ENCODE measurements at places on chromosomes 7 and 10. TPM values are rescaled to one million over a fixed set of nuclear protein-coding genes. Genes with fewer than 3 reads are reported as not detected.

DNA sequence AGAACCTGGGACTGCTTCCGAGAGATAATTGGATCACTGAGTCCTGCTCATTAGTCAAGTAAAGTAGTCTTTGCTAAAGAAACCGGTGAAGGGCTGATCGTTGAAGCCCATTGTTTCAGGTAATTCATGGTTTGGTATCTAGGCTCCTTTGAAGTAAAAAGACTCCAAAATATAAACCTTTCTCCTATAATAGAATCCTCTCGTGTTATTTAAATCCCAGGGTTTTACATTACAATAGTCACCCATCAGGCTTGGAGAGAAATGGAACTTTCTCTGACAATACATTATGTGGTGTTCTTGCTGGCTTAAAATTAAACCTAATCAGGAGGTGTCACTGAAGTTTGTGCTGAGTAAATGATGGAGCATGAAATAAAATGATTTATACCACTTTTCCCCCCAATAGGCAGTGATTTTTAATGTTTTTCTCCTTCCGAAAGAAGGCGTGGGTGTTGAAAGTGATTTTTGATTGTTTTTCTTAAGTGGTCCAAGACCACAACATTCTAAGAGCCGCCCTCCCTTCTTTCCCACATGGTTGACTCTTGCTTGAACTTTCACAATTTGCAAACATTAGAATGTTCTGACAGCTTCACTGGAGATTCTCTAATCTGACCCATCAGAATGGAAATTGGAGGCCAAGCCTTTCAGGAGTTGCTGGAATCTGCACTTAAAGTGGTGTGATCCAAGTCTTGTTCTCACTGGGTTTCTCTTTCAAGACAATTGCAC is 44.2 kb downstream of the LRMDA start:
- DNase-seq = no peak
- H3K36me3 ChIP-seq = no peaks in the 10 kb centered on the region
- H3K4me3 ChIP-seq = no peak overlapping the region

DNA sequence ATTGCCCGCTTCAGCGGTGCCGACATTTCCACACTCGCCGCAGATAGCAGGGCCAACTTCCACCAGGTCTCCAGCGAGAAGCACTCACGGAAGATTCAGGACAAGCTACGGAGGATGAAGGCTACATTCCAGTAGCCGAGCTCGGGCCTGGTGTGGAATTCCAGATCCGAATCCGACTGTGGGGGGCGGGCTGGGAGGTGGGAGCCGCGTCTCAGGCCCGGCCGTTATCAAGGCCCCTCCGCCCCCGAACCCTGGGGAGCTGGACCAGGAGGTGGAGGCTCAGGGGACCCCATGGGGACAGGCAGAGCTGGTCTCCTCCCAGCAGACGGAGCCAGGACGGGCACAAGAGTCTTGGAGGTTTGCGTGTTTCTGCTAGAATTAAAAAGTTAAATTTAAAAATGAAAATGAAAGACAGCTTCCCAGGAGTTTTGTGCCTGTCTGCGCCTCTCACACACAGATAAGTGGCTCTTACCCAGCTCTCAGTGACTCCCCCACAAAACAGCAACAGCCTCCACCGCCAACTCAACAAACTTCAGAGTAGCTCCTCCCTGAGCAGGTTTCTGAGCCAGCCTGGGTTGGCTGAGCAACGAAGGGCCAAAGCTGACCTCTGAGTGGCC is 5.2 kb upstream of the UTF1 start:
- H3K4me3 ChIP-seq = no peak overlapping the region
- H3K36me3 ChIP-seq = no peaks in the 10 kb centered on the region
- no peak for DNase-seq
- H3K27me3 ChIP-seq = peaks cover 26% of the 10 kb centered on the region
- no peaks in the 10 kb centered on the region for H3K4me1 ChIP-seq

- no peaks in the 10 kb centered on the region for H3K27me3 ChIP-seq
- no peak for DNase-seq
- no peak overlapping the region for H3K27ac ChIP-seq
Measured at GRCh38 chr7:33558549-33559323, 346.6 kb upstream of the BMPER start.

GRCh38 chr7:28180364-28181147 is at the start of gene JAZF1:
TSS of gene JAZF1 (minus strand) at chr7:28180795.
- peaks cover 53% of the 10 kb centered on the region for H3K4me1 ChIP-seq
- H3K27ac ChIP-seq = peak within 1 kb of the TSS; percentile 79
- DNase-seq = peak; percentile 64
- no peaks in the 10 kb centered on the region for H3K36me3 ChIP-seq

DNA sequence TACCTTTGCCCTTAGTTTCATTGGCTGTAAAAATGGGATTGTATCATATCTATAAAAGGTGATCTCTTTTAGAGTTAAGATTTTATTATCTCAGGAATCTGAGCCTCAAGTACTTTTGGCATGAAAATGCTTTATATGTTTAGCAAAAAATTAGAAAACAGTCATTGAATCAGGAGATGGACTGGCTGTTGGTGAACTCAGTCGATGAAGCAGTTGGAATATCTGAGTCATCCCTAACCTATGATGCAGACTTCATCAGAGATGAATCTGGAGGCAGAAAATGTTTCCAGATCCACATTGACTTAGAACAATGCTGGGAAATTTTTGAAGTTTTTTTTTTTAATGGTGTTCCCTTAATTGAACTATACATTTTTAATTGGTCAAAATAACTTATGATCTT is 228.5 kb downstream of the SLC25A13 start:
- H3K27me3 ChIP-seq = no peaks in the 10 kb centered on the region
- H3K4me1 ChIP-seq = no peaks in the 10 kb centered on the region
- H3K36me3 ChIP-seq = no peaks in the 10 kb centered on the region
- no peak overlapping the region for H3K4me3 ChIP-seq
- peak overlapping the region; percentile 27 for H3K27ac ChIP-seq
- DNase-seq = peak; percentile 2

GRCh38 chr10:84607523-84607922 is 279.1 kb downstream of the CCSER2 start:
- no peaks in the 10 kb centered on the region for H3K27me3 ChIP-seq
- DNase-seq = no peak
- H3K27ac ChIP-seq = no peak overlapping the region

DNA sequence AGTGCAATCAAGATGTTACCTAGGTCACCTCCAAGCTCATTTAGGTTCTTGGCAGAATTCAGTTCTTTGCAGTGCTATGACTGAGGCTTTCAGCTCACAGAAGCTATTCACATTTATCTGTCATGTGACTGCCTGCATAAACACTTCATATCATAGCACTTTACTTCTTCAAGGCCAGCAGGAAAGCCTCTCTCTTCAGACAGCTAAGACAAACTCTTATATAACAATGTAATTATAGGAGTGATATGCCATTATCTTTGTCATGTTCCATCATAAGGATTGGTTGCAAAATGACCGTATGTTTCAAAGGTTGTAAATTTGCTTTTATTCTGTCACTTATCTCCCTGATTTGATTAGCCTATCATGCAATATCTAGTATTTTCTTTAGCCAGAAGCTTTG is 78.8 kb upstream of the TMEM196 start:
- H3K27me3 ChIP-seq = no peaks in the 10 kb centered on the region
- no peaks in the 10 kb centered on the region for H3K36me3 ChIP-seq
- DNase-seq = no peak
- H3K4me1 ChIP-seq = no peaks in the 10 kb centered on the region
- H3K4me3 ChIP-seq = no peak overlapping the region

DNA sequence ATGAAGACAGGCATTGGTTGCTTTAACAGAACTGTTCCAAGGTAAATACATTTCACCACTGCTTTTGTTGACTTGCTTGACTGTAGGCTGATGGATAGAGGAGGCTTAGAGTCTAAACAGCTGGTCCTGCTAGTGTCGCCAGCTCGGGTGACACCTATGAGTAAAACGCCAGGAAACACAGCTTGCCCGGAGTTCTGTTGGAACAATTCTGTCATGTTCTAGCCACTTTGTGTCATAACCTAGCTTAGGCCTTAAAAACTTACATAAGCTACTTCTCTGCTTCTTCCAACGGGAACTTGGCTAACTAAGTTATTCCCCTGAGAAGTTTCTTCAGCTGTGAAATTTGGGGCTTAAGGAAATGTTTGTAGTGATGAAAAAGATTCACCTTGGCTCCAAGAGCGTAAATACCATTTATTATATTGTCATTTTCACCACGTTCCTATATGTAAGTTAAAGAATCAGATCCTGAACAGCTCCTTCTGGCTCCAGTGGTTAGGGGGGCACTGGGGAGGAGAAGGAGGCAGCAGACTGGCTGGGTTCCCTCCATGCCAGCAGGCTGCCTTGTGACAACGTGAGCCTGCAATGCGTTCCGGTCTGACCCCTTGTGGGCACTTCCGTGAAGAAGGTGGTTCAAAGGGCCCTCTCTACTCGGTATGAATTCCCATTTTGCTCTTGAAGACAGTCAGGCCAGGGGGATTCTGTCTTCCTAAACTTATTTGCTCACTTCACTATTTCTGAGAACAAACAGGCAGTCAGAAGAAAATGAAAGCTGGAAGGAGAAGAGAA is 253.2 kb downstream of the BMPER start:
- H3K4me3 ChIP-seq = no peak overlapping the region
- no peaks in the 10 kb centered on the region for H3K27me3 ChIP-seq
- H3K27ac ChIP-seq = no peak overlapping the region
- DNase-seq = no peak

DNA sequence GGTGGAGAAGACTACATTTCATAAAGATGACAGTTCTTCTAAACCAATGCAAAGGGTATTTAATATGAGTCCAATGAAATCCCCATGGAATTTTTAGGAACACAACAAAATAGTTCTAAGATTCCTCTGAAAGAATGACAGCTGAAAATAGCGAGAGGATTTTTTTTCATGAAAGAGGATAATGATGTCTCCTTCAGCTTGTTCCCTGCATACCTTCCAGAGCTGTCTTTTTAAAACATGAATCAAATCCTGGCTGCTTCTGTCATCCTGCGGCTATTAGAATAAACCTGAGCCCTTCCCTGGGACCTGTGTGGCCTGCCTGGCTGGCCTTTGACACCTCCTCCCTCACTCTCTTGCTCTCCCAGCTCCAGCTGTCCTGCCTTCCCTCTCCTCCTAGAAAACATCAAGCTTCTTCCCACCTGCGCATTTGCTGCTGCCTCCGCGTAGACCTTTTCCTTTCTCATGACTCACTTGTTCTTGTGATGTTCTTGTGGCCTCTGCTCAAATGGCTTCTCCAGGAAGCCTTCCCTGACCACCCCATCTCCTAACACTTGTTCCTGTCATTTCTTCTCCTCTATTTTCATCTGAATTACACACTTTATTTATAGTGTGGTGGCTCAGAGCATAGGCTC is 57.4 kb downstream of the EEPD1 start:
- H3K36me3 ChIP-seq = no peaks in the 10 kb centered on the region
- no peak for DNase-seq
- H3K4me1 ChIP-seq = peaks cover 14% of the 10 kb centered on the region
- no peak overlapping the region for H3K4me3 ChIP-seq
- no peak overlapping the region for H3K27ac ChIP-seq

DNA sequence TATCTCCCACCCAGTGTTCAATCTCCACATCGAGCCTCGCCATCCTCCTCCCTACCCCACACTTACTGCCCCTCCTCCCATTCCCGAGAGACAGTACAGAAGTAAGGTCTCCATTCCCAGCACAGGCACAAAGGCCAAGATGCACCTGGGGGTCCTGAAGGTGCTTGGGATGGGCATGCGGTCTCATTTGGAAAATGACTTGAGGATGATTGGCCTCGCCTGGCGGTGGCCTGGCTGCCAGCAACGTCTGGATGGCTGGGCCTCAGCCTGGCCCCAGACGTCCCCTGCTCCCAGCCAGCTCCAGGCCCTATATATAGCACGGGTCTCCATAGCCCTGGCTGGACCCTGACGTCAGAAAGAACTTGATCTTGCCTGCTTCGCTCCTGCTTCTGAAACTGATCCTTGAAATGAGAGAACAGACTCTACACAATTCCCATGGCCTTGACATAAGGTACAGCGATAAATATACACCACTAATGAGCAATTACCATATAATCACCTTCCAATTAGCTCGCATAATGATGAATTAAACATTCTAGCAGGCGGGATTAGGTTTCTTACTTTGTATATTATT is 11.8 kb downstream of the EMX2 start:
- H3K27ac ChIP-seq = no peak overlapping the region
- no peaks in the 10 kb centered on the region for H3K4me1 ChIP-seq
- no peak for DNase-seq
- peaks cover 65% of the 10 kb centered on the region for H3K27me3 ChIP-seq
- no peaks in the 10 kb centered on the region for H3K36me3 ChIP-seq

- no peak overlapping the region for H3K27ac ChIP-seq
- DNase-seq = no peak
- no peaks in the 10 kb centered on the region for H3K27me3 ChIP-seq
- H3K4me1 ChIP-seq = no peaks in the 10 kb centered on the region
- H3K36me3 ChIP-seq = no peaks in the 10 kb centered on the region
- H3K4me3 ChIP-seq = no peak overlapping the region
Measured at GRCh38 chr7:42348071-42348470, 111.1 kb upstream of the GLI3 start.

RGS10 gene
- total RNA-seq = 9.5 TPM

PMPCB gene
- total RNA-seq = 67.7 TPM

GPR85 gene
- not detected for total RNA-seq

NKX1-2 gene
- total RNA-seq = not detected

NODAL gene
- not detected for total RNA-seq

ZNF775 gene
- total RNA-seq = 4.5 TPM

POR gene
- total RNA-seq = 268 TPM

DENND2A gene
- total RNA-seq = 5.5 TPM
